ENCODE measurements at places on chromosomes 2 and 18.

- no peak for DNase-seq
Measured at GRCh38 chr2:132646540-132647108, 23.4 kb downstream of the LYPD1 start.

DNA sequence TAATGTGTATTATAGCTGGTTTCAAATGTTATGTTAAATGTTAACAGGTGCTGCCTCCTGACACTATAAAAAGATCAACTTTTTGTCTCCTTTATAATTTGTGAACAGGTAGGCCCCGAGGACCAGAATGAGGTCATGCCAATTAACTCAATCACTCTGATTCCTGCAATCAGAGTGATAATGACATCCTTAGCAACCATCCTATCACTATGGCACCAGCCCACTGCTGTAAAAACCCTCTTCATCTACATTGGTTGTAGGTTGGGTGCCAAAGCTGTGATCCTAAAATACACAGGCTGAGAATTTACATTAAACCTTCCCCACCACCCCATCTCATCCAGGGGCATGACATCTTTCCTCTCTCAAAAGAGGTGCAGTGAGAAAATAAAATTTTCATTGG, 103.5 kb downstream of the CPO start:
- DNase-seq, result no peak

DNA sequence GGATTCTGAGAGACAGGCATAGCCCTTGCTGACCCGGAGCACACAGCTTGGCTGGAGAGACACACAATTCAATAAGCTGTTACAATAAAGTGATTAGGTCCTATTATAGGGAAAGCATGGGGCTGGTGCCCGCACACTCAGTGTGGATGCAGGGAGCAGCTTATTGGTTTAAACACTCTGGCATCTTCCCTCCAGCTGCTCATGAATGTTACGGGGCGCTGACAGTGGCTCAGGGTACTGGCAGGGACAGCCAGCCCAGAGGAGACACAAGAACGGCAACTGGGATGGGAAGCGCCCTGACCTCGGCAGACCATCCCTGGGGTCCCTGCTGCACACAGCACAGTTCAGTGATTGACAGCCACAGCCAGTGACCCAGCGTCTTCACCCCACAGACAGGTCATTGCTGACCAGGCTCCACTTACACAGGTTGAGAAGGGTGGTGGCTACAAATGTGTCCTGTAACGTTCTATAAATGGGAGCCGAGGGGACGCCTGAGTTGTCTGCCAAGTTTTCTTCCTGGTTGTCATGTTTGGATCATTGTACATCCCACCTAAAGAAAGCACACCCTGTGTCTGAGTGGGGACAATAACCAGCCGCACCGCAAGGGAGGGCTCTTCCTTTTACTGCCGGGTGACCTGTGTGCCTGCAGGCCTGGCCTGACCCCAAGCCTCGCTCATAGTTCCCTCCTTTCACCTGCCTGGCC, 60.3 kb downstream of the SH3BP4 start:
- DNase-seq, result peak; percentile 62

DNA sequence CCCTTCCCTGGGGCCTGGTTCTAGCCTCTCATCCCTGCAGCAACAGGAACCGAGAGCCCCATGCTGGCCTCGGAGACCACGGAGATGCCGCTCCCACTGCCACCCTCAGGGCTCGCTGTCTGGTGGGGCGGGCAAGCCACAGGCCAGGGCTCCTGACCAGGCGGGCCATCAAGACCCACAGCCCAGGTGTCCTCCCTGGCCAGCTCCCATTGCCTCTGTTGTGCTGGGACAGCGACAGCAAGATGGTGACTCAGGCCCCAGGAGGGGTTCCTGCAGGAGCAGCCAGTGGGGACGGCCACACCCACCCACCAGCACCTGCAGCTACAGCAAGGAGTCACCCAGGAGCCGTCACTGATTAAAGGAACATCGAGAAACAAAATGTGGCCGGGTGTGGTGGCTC, 7.4 kb downstream of the KLHL30 start:
- DNase-seq, result no peak

DNA sequence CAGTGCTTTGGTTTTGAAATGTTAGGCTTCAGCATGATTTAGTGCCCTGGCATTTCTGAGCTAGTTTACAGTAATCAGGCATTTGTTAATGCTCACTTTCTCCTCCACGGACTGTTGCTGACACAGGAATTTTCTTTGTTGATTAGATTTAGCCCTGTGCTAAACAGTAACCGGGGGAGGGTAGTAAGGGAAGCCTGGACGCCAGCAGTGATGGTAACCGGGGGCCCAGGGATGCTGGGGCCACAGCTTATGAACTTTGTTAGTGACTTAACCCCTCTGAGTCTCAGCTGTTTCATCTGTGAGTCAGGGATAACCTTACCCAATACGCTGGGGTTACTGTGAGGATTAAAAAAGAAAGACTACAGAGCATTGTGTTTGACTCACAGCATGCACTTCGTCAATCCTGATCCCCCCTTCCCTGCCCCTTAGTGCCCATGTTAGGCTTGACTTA, 33.5 kb downstream of the KLHL29 start:
- no peak for DNase-seq

DNA sequence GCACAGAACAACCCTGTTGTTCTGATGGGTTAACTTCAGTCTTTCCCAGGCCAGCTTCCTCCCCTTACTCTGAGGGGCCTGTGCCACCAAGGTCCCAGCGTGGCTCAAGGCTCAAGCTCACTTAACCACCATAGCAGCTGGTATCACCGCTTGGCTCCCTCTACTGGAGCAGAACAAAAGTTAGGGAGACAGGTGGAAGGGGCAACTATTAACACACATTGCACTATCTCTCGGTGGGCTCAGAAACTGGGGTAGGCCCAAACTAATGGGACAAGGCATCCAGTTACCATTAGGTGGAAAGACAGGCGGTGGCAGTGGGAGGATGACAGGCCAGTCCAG, 88.7 kb upstream of the ATL2 start:
- DNase-seq, result peak; percentile 33

GRCh38 chr18:70417847-70418246, 129.0 kb downstream of the SOCS6 start:
- DNase-seq, result no peak

- DNase-seq, result no peak
Measured at GRCh38 chr2:218218268-218219185, 1.5 kb downstream of the ARPC2 start.

DNA sequence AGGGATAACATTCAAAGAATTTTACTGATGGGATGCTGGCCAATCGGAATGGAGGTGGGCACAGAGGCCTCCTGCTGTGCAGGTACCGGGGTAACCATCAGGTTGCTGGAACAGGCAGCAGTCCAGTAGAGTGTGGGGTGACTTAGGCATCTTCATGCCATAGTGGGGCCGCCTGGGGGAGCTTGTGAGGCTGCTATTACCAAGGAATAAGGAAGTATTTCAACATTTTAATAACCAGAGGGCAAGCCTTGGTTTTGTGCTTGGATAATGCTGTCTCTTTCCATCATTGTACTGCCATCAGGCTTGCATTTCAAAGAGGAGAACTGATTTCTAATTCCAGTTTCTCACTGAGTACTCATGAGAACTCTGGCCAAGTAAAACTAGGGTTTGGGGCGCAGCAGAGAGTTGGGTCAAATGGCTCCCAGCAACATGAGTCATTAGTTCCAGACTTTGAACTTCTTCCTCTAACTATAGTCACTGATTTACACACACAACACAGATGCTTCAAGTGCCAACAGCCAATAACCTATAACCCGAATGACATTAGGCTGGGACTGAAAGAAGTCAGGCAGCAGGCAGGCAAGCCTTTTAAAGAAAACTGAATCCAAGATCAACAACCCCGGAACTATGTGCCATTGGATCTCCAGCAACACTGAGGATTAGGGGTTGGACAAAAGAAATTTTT, 56.1 kb upstream of the FHL2 start:
- no peak for DNase-seq

DNA sequence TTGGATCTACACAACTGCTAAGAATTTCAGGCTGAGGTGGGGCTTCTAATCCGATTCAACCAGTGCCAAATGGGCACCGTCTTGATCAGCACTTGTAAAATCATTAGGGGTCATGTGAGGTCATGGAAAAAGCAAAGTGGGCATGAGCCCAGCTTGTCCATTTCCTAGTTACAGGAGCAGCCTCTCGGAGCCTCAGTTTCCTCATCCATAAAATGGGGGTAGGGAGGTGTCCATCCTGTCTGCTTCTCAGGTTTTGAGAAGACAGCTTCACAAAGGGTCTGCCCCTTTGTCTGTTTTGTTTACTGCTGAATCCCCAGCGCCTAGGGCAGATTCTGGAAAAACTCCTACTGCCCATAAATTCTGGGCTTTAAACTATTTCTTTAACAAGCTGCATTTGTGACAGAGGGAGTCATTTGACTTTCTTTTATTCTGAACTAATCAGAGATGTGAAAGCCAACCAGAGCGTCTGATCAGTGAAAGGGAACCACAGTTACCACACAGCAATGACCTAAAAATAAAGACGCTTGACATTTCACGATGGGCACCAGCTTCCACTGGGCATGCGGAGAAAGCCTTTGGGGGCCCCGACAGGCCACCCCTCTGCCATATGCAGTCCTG, 38.9 kb downstream of the DNMT3A start:
- no peak for DNase-seq

DNA sequence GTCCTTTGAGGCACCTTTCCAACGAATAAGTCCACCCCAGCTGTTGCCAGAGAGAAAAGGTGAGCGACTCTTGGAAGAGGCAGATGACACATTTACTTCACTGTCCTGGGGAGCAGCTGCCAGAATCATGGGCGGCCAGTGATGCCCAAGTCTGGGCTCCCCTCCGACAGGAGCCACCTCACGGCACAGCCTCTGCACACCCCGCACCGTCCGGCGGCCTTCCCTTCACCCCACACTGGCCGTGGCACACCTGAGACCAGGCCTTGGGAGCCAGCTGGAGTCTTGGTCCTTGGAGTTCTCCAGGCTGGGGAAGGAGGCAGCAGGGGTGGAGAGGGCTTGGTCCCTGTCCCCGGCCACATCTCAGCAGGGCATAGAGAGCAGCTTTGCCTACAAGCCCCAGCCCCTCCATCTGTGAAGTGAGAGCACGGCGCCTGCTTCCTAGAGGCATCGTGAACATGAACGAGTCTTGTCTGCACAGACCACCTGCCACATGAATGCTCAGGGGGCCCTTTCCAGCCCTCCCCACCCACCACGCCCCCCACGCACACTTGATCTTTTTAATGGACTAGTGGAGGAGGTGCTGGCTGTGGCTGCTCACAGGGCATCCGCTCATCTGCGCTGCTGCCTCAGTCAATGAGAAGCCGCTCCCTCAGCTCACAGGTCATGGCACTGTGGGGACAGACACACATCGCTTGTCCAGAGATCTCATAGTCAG, 400.2 kb upstream of the MYT1L start:
- DNase-seq, result no peak

DNA sequence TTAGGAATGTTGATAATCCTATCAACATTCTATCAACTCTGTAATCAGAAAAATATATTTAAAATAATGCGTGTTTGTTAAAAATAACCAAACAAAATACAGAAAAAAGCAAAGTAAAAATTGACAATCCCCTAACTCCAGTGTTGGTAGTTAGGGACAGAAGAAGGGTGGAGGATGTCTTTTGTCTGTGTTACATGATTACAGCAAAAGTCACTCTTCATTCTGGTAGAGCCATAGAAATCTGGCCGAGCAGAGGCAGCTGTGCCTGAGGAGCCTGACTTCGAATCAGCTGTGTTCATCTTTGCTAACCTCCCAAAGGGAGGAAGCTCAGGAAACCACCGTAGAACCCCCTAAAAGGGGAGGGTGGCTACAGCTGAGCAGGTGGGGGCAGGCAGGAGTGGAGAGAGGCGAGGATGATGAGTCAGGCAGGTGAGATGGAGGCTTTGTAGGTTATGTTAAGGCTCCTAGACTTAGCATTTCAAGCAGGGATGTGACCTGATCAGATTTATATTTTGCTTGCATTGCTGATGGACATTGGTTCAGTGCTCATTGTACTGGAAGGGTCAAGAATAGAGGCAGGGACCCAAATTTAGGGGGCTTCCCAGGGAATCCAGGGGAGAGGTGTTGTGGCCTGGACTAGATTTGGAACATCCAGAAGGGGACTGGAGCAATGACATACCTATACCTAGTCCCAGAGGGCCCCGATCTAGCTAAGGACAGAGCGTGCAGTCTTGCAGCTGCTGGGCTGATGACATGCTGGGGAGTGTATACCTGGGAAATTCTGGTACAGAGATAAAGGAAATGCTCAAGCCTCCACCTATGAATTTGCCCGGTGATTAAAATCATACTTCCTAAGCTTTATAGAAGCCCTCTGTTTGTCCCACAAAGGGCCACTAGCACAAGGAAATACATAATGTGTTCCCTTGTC, 95.7 kb downstream of the NEDD4L start:
- DNase-seq, result no peak

GRCh38 chr18:77870199-77870598, 620.6 kb downstream of the GALR1 start:
- no peak for DNase-seq

DNA sequence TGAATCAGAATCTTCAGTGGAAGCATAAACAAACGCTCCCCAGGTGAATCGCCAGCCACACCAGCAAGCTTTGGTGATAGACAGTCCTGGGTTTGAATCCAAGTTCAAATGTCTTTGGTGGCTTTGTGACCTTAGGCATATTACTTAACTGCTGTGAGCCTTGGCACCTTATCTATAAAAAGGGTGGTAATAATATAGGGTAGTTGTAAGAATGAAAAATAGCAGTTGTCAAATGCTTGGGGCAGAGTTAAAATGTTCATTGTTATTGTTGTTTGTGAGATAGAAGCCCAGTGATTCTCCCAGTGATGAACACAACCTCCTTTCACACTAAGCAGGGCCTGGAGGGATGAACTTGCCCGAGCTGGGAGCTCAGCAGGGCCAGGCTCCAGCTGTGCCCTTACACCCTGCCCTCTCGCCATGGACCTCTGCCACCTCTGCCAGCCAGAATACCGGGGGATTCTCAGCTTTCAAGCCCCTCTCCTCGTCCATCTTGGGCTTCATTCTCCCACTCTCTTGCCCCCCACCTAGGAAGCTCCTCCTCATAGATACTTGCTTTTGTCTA, 6.1 kb upstream of the TMBIM1 start:
- no peak for DNase-seq

DNA sequence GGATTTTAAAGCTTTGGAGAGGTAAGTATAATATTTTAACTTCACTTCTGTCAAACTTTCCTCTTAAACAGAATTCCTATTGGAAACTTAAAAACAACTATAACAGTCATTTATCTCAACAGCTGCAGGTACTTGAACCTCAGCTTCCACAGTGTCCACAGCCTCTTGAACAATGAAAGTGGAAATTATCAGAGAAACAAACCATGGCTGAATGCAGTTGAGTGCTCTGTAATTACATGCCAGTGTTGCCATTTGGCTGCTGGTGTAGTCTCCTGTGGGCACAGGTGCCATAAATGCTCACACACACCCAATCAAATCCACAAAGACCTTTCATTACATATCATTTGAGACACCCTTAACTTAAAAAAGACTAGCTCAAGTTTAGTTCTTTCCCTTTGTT, 125.1 kb downstream of the CPS1 start:
- DNase-seq, result no peak

GRCh38 chr18:57737400-57738060, 65.6 kb downstream of the ATP8B1 start:
- DNase-seq, result no peak

GRCh38 chr18:12021077-12021476, 39.8 kb downstream of the IMPA2 start:
- DNase-seq, result no peak

- DNase-seq, result no peak
Measured at GRCh38 chr2:216516730-216517350, 18.2 kb downstream of the RPL37A start.

GRCh38 chr2:239302083-239302807, 98.6 kb downstream of the HDAC4 start:
- no peak for DNase-seq

- no peak for DNase-seq
Measured at GRCh38 chr2:240328526-240328925, 106.9 kb upstream of the GPC1 start.

- no peak for DNase-seq
Measured at GRCh38 chr2:232632904-232633412, 446 bp upstream of the EFHD1 start.

Measured in H1 (cell line).